Motor neuron (in vitro differentiated cells): ENCODE measurements at places on chromosomes 6 and 20. TPM values are rescaled to one million over a fixed set of nuclear protein-coding genes. Genes with fewer than 3 reads are reported as not detected.

The POU5F1 gene
- total RNA-seq: 296 and 303 TPM in 2 replicates

The PNLDC1 gene
- total RNA-seq: not detected in 2 replicates

The ARFGEF3 gene
- total RNA-seq: 9.0 and 10.1 TPM in 2 replicates

The TTBK1 gene
- 9.4 and 10.8 TPM in 2 replicates for total RNA-seq

The GLP1R gene
- total RNA-seq: 0.05 and 0.06 TPM in 2 replicates

The C20orf202 gene
- total RNA-seq: not detected in 2 replicates

The CD24 gene
- 929 and 936 TPM in 2 replicates for total RNA-seq

The NUP153 gene
- total RNA-seq: 34.8 and 35.4 TPM in 2 replicates

The FAM50B gene
- 6.3 and 6.7 TPM in 2 replicates for total RNA-seq

The PRICKLE4 gene
- 0.60 and 2.7 TPM in 2 replicates for total RNA-seq

The IFT52 gene
- 49.7 and 57.0 TPM in 2 replicates for total RNA-seq

The RAET1E gene
- total RNA-seq: 3.5 and 4.0 TPM in 2 replicates

The ATP6V1G2 gene
- 0.25 and 1.7 TPM in 2 replicates for total RNA-seq

The SRSF12 gene
- 13.4 and 14.9 TPM in 2 replicates for total RNA-seq

The PRL gene
- 0.83 TPM in 1 of 2 replicates, not detected in the other for total RNA-seq

The PRRC2A gene
- total RNA-seq: 53.2 and 55.4 TPM in 2 replicates

The FAM209B gene
- not detected in 2 replicates for total RNA-seq

The RSPH3 gene
- total RNA-seq: 5.2 and 5.4 TPM in 2 replicates

The TUBB2B gene
- total RNA-seq: 1,395 and 1,448 TPM in 2 replicates

The ULBP2 gene
- 1.3 and 1.7 TPM in 2 replicates for total RNA-seq

The TRAM2 gene
- total RNA-seq: 2.4 and 2.5 TPM in 2 replicates

The SLC22A2 gene
- total RNA-seq: not detected in 2 replicates

The MUCL3 gene
- 0.33 and 0.39 TPM in 2 replicates for total RNA-seq

The WFDC10B gene
- not detected in 2 replicates for total RNA-seq

The PROKR2 gene
- not detected in 2 replicates for total RNA-seq
